Activated naive CD4-positive, alpha-beta T cell treated with Interleukin-2 at 50 U/mL for 16 hours (primary cell): ENCODE measurements at places on chromosomes 1 and 21.

GRCh38 chr1:171355727-171356126 is 41.7 kb downstream of the FMO4 start:
- no peak for DNase-seq

GRCh38 chr1:87785386-87785785 is 456.7 kb downstream of the LMO4 start:
- no peak for DNase-seq

- no peak for DNase-seq
Measured at GRCh38 chr1:84409888-84410287, 11.6 kb downstream of the DNASE2B start.

- DNase-seq = no peak
Measured at GRCh38 chr21:39153842-39154241, 29.4 kb downstream of the PSMG1 start.

- no peak for DNase-seq
Measured at GRCh38 chr1:56304975-56305374, 274.4 kb downstream of the PLPP3 start.

DNA sequence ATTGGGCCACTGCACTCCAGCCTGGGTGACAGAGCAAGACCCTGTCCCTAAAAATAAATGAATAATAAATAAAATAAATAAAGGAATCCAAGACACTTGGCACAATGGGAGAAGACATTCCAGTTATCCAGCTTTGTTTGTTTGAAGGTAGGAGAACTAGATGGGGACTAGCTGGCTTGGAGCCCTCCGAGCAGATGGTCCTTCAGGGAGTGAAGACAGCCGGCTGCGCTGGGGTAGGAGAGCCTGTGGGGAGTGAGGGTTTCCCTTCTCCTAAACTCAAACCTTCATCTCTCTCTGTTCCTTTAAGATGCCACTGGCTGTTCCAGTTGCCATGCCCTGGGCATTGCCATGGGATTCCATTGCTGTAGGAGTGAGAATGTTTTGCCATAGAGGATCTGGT is 120.6 kb downstream of the NAV1 start:
- DNase-seq = no peak

GRCh38 chr1:12552111-12552888 is 65.7 kb downstream of the DHRS3 start:
- DNase-seq = no peak

- DNase-seq = no peak
Measured at GRCh38 chr1:247536340-247536739, at the start of gene OR2C3. TSS of gene OR2C3 (minus strand) at chr1:247536440. CDS start at chr1:247532511, 3,929 bp downstream.

GRCh38 chr21:45579383-45580180 is 37.3 kb upstream of the SLC19A1 start:
- DNase-seq = no peak

GRCh38 chr1:198929961-198930599 is 291.2 kb downstream of the PTPRC start:
- DNase-seq = no peak

GRCh38 chr1:157137408-157138219 is 581 bp downstream of the ETV3 start:
- no peak for DNase-seq
